LNCaP clone FGC (cell line): ENCODE measurements at places on chromosomes 1 and 21.

- no peak for DNase-seq
Measured at GRCh38 chr1:44862829-44863401, 19.9 kb upstream of the PTCH2 start.

DNA sequence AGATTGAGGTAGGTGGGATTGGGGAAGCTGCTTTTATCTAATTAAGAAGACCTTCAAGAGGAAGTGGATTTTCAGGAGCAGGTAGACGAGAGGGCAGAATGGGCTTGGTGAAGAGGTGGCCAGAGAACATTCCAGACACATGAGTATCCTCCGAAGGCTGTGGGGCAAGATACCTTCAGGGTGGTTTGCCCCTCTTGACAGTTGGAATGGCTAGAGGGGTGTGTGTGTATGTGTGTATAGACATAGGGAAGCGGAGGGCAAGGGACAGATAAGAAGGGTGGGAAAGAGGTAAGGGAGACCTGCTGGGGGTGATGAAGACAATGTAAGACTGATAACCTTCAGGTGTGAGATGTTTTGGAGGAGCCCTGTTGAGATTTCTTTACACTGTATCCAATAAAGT, 46.8 kb upstream of the TSPAN2 start:
- DNase-seq: no peak

- DNase-seq: no peak
Measured at GRCh38 chr1:19811206-19811851, 3.8 kb downstream of the RNF186 start.

- DNase-seq: no peak
Measured at GRCh38 chr1:16207318-16208269, 4.9 kb downstream of the ARHGEF19 start.

DNA sequence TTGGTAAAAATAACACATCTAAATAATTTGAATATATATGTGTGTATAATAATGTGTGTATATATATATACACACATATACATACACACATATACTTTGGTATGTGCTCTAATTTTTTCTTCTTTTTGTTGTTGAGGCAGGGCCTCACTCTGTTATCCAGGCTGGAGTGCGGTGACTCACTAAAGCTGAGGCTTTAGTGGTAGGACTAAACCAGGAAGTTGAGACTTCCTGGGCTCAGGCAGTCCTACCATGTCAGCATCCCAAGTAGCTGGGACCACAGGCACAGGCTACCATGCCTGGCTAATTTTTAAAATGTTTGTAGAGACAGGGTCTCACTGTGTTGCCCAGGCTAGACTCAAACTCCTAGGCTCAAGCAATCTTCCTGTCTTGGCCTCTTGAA, 46.7 kb upstream of the CXADR start:
- DNase-seq: no peak

GRCh38 chr1:50976111-50976889, 6.3 kb downstream of the CDKN2C start:
- no peak for DNase-seq

GRCh38 chr1:239507826-239508225, 121.5 kb downstream of the CHRM3 start:
- DNase-seq: no peak

DNA sequence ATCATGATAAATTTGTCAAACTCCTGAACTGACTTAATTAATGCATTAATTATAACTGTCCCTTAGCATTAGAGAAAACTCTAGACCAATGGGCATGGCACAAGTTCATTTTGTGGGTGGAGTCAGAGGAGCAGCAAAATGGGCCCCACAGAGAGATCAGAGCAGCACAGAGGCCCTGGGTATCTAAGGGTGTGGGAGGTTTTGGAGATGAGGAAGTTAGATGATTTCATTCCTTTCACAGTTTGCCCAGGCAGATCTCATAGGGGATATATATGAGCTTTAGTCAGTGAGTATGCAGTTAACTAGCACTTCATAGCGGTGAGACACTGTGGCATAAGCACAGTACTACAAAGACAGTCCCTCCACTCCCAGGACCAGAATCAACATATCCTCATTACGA, 117.3 kb downstream of the MAB21L3 start:
- DNase-seq: no peak

- no peak for DNase-seq
Measured at GRCh38 chr1:203072002-203072602, 13.7 kb downstream of the MYOG start.

GRCh38 chr1:156616463-156616862, 2.8 kb upstream of the HAPLN2 start:
- DNase-seq: peak; percentile 87

GRCh38 chr1:200238311-200238710, 171.5 kb downstream of the ZNF281 start:
- DNase-seq: no peak

- DNase-seq: no peak
Measured at GRCh38 chr21:38639571-38640354, 141.5 kb upstream of the ERG start.

- no peak for DNase-seq
Measured at GRCh38 chr1:9438431-9439073, 100.7 kb upstream of the SLC25A33 start.

GRCh38 chr1:159783724-159784123, 3.0 kb downstream of the DUSP23 start:
- DNase-seq: no peak

GRCh38 chr1:246629976-246630375, 63.7 kb downstream of the CNST start:
- DNase-seq: no peak
